ENCODE measurements at places on chromosomes 11 and 22. TPM values are rescaled to one million over a fixed set of nuclear protein-coding genes. Genes with fewer than 3 reads are reported as not detected.

ZP1 gene
- total RNA-seq: not detected

HEPHL1 gene
- total RNA-seq: not detected

UPK3A gene
- not detected for total RNA-seq

MRGPRF gene
- not detected for total RNA-seq

TMEM45B gene
- 0.13 TPM for total RNA-seq

LGALS12 gene
- total RNA-seq: not detected

DNA sequence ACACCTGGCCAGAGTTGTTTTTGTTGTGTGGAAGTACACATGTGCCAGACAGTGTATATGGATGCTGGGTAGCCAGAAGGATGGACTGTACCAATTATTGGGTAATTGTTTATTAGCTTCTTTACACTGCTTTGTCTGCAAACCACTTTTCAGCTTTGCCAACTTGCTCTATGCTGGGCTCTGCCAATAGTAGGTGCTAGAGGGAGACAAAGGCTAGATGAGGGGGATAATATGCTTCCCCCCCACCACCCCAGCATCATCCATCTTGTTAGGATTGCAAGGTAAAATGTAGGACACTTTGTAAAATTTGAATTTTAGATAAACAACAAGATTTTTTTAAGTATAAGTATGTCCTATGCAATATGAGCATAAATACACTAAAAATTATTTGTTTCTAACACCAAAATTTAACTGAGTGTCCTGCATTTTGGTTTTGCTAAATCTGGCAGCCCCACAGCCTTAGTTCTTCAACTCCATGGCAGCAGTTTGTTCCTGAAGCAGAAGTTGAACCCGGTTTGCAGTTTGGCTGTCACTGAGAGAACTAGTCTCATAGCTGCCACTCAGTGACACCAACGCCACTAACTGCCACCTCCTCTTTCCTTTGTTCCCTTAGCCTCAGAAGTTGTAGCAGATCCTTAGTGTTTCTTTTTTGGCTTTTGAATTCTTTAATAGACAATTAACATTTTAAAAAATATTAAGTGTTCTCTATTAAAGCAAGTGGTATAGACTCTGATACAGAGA is 78.8 kb downstream of the CCDC81 start:
- no peaks in the 10 kb centered on the region for H3K36me3 ChIP-seq
- H3K27ac ChIP-seq: no peak overlapping the region
- H3K4me3 ChIP-seq: no peak overlapping the region
- H3K27me3 ChIP-seq: no peaks in the 10 kb centered on the region
- no peak for DNase-seq

GRCh38 chr11:128503245-128503991 is 83.9 kb downstream of the ETS1 start:
- H3K27ac ChIP-seq: no peak overlapping the region
- no peak overlapping the region for H3K4me3 ChIP-seq
- peaks cover 40% of the 10 kb centered on the region for H3K4me1 ChIP-seq
- peaks cover 10% of the 10 kb centered on the region for H3K36me3 ChIP-seq
- no peak for DNase-seq
- H3K27me3 ChIP-seq: no peaks in the 10 kb centered on the region

DNA sequence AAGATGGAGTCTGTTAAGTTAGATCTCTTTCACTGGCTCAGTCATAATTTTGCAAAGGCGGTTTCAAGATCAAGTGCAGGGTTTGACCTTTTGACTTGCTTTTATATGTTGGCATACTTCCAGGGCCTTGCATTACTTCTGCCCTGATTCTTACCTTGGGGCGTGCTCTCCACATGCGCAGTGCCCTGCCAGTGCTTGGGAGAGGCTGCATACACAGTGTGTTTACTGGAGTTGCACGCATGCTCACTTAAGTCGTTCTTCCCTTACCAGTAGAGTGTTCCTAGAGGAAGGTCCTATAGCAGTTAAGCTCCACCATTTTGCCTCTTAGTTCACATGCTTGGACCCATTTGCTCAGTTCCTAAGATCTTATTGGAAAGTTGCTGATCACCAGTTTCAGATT is 21.0 kb upstream of the TMEM123 start:
- H3K36me3 ChIP-seq: no peaks in the 10 kb centered on the region
- DNase-seq: no peak
- H3K27me3 ChIP-seq: no peaks in the 10 kb centered on the region
- H3K27ac ChIP-seq: no peak overlapping the region
- no peak overlapping the region for H3K4me3 ChIP-seq
- H3K4me1 ChIP-seq: peaks cover 22% of the 10 kb centered on the region

DNA sequence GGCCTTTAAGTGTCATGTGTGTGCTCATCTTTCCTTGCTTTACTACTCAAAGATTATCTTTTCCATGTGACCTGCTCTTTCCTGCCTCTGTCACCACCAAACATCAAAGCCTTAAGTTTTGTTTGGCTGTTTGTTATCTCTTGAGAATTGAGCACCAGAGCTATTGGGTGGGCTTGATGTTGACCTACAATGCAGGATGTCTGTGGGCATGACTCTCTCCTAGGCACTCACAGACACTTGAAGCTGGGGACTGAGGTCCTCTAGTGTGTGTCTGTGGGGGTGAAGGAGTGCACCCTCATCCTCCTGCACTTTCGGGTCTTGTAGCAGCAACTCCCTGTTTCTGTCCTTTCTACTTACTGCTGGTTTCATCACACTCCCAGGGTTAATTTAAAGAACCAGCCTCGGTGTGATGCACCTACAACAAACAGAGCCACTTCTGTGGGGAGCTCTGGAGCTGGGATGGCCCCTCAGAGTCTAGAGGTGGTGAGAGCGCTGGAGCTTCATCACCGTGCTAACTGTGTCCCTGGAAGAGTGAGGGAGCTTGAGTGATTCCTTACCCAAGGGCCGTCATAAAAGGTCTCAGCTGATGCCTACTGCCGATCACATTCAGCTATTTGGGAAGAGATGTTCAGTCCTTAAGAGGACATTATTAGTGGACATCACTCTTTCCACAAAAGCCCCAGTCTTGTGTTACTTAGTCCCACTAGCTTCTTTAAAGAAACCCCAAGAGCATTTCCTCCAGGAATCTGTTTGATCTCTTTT is 56.3 kb downstream of the LRRC74B start:
- no peak overlapping the region for H3K4me3 ChIP-seq
- H3K4me1 ChIP-seq: no peaks in the 10 kb centered on the region
- DNase-seq: no peak
- H3K36me3 ChIP-seq: no peaks in the 10 kb centered on the region
- H3K27ac ChIP-seq: no peak overlapping the region

- no peak overlapping the region for H3K4me3 ChIP-seq
- H3K27me3 ChIP-seq: no peaks in the 10 kb centered on the region
- H3K36me3 ChIP-seq: no peaks in the 10 kb centered on the region
- DNase-seq: no peak
These were observed 157.5 kb downstream of the CHST1 start for GRCh38 chr11:45507916-45508315.

DNA sequence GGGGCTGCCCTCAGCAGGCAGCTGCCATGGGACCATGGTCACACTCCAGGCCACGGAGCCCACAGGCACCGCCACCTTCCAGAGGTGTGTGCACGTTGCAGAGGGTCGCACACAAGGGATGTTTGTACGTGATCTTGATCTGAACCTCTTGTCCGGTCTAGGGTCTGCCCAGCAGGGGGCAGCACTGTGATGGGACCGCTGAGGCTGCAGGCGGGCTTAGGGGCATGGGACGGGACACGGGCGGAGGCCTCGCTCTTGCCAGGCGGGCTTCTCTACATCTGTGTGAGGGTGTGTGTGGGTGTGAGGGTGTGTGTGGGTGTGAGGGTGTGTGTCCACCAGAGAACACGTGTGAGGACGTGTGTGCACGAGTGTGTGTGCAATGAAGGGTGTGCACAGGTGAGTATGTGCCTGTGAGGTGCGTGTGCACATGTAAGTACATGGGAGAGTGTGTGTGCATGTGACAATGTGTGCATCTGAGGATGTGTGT is 52.4 kb downstream of the CACNA1I start:
- no peak overlapping the region for H3K27ac ChIP-seq
- no peak overlapping the region for H3K4me3 ChIP-seq
- no peaks in the 10 kb centered on the region for H3K4me1 ChIP-seq
- H3K36me3 ChIP-seq: no peaks in the 10 kb centered on the region

DNA sequence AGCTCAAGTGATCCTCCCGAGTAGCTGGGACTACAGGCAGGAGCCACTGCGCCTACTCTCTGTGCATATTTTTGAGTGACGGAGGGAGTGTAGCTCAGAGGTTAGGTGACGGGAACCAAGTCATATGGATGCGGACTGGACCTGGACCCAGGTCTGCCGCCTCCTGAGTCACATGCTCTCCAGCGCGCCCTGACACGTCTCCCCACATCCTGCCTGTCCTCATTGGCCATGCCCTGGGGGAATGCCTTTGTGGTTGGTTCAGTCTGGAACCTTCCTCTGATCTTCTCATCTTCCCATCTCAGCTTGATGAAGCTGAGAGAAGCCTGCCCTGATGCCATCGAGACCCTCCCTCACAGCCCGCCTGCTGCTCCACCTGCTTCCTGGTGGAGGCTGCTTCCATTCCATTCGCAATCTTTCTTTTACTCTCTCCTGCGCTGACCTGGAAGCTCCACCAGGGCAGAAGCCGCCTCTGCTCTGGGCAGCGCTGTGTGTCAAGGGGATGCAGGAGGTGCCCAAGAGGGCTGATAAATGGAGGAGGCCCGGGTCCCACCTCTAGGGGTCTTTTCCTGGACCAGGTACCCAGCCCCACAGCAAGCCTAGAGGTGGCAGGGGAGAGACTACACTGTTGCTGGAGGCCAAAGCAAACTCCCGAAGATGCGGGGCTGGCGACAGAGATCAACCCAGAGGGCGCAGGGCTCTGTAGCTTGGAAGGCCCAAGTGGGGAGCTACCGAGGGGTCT is 13.9 kb upstream of the BAIAP2L2 start:
- H3K4me1 ChIP-seq: no peaks in the 10 kb centered on the region
- DNase-seq: no peak
- no peaks in the 10 kb centered on the region for H3K36me3 ChIP-seq

GRCh38 chr11:18650859-18651557 is 16.9 kb upstream of the SPTY2D1 start:
- no peaks in the 10 kb centered on the region for H3K27me3 ChIP-seq
- no peaks in the 10 kb centered on the region for H3K36me3 ChIP-seq
- H3K4me1 ChIP-seq: no peaks in the 10 kb centered on the region
- no peak overlapping the region for H3K4me3 ChIP-seq
- no peak overlapping the region for H3K27ac ChIP-seq

DNA sequence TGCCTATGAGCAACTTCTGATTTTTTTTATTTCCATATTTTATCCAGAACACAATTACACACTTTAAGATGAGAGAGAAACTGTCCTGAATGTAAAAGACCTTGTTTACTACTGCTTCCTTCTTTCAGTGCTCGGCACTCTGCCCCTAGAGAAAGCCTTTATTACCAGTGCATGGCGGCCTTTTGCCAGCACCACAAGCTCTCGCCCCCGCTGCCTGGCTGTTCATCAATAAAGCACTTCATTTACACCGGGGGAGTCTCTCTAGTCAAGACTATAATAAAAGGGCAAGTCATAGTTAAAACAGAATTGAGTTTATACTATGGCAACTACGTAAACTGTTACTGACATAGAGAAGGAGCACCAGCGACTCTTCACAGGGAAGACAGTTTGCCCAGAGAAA is 259.5 kb downstream of the CADM1 start:
- DNase-seq: no peak
- H3K36me3 ChIP-seq: no peaks in the 10 kb centered on the region
- no peaks in the 10 kb centered on the region for H3K4me1 ChIP-seq
- no peaks in the 10 kb centered on the region for H3K27me3 ChIP-seq

GRCh38 chr11:56624661-56625110 is 10.0 kb upstream of the OR5M1 start:
- DNase-seq: peak; percentile 30
- no peaks in the 10 kb centered on the region for H3K4me1 ChIP-seq
- H3K27ac ChIP-seq: no peak overlapping the region
- H3K36me3 ChIP-seq: no peaks in the 10 kb centered on the region
- no peak overlapping the region for H3K4me3 ChIP-seq
- no peaks in the 10 kb centered on the region for H3K27me3 ChIP-seq

GRCh38 chr11:19938866-19939265 is 221.4 kb downstream of the DBX1 start:
- H3K27me3 ChIP-seq: no peaks in the 10 kb centered on the region
- peaks cover 4% of the 10 kb centered on the region for H3K4me1 ChIP-seq
- no peaks in the 10 kb centered on the region for H3K36me3 ChIP-seq
- H3K4me3 ChIP-seq: no peak overlapping the region
- no peak overlapping the region for H3K27ac ChIP-seq

- no peaks in the 10 kb centered on the region for H3K4me1 ChIP-seq
- H3K27ac ChIP-seq: no peak overlapping the region
- H3K4me3 ChIP-seq: no peak overlapping the region
- no peaks in the 10 kb centered on the region for H3K27me3 ChIP-seq
- H3K36me3 ChIP-seq: no peaks in the 10 kb centered on the region
- DNase-seq: no peak
These were observed 48.5 kb downstream of the GUCY1A2 start for GRCh38 chr11:106969644-106970355.

DNA sequence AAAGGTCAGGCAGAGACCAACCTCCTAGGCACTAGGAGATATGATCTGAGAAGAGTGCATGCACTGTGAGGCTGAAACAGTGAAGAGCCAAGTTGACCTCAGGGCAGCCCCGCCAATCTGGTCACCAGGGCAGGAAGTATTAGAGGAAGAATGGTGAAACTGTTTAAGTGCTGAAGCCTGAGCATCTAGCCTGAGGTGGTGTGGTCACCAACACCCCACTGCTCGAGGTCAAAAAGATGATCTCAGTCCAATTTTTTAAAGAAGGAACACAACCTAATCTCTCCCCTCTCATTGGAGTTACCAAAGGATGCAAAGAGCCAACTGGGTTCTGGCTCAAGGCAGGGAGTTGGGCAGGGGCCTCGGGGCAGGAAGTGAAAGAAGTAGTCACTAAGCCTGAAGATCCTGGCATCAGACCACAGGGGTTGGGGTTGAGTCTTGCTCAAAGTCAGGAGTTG is 4.0 kb downstream of the APBB1 start:
- no peak for DNase-seq
- H3K4me1 ChIP-seq: peaks cover 8% of the 10 kb centered on the region
- no peak overlapping the region for H3K4me3 ChIP-seq
- peaks cover 9% of the 10 kb centered on the region for H3K27me3 ChIP-seq

DNA sequence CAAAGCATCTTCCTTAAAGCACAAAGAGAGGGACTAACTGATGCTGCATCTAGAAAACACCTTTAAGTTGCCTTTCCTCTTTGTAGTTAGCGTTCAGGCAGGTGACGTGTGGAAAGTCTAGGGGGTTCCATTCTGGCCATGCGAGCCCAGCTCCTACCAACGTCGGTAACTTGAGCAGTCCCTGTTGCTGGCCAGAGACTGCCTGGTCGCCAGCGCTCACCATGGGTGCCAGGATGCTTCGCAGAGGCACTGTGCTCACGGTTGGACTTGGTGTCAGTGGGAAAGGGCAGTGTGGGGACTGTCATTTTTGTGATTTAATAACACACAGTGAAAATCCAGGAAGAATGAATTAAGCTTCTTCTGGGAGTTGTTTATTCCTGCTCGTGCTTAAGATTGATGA is 40.6 kb downstream of the PPP2R1B start:
- H3K27me3 ChIP-seq: no peaks in the 10 kb centered on the region
- no peak overlapping the region for H3K4me3 ChIP-seq
- H3K4me1 ChIP-seq: no peaks in the 10 kb centered on the region
- no peak overlapping the region for H3K27ac ChIP-seq
- no peak for DNase-seq

All from GM12878 (cell line).